ENCODE measurements at places on chromosomes 16 and 17. TPM values are rescaled to one million over a fixed set of nuclear protein-coding genes. Genes with fewer than 3 reads are reported as not detected.

DNA sequence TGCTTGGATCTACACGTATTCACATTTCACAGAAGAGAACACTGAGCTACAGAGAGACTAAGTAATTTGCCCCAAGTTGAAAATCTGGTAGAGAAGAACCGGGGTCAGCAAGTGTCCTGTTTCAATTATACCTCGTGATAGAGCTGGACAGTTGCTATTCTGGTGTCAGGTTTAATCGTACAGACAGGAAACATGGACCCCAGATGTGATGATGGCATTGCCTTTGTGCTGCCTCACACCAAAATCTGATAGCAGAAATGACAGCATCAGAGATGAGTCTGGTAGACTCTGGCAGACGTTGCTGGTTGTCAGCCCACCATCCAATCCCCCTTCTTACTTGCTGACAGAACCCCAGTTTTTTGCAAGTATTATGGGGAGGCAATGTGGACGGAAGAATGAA lies 112.1 kb upstream of the FOXF1 start:
- H3K4me1 ChIP-seq = no peaks in the 10 kb centered on the region
- H3K4me3 ChIP-seq = no peak overlapping the region
- no peaks in the 10 kb centered on the region for H3K27me3 ChIP-seq
- DNase-seq = no peak
- H3K36me3 ChIP-seq = no peaks in the 10 kb centered on the region

- H3K27me3 ChIP-seq = no peaks in the 10 kb centered on the region
- no peaks in the 10 kb centered on the region for H3K36me3 ChIP-seq
- H3K4me3 ChIP-seq = no peak overlapping the region
- DNase-seq = no peak
- no peak overlapping the region for H3K27ac ChIP-seq
Observed at GRCh38 chr17:77649717-77650211, 308.7 kb upstream of the TNRC6C start.

DNA sequence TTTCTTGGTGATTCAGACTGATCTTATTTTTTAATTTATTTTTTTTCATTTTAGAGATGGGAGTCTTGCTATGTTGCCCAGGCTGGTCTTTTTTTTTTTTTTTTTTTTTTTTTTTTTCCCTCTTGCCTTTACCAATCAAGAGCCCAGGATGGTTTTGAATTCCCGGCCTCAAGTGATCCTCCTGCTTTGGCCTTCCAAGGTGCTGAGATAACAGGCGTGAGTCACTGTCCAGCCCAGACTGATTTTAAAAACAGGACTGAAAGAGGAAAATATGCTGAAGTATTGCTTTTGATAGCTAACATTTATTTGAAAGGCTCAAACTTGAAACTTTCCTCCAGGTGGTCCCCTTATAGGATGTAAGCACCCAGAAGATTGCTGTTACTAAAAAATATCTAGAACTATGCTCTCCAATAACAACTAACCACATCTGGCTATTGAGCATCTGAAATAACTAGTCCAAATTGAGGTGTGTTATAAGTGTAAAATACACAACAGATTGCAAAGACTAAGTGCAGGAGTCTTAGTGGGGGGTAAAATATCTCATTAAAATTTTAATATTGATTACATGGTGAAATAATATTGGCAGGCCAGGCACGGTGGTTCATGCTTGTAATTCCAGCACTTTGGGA lies 15.8 kb upstream of the BRIP1 start:
- no peaks in the 10 kb centered on the region for H3K4me1 ChIP-seq
- no peak overlapping the region for H3K4me3 ChIP-seq
- H3K36me3 ChIP-seq = peaks cover 63% of the 10 kb centered on the region
- H3K27me3 ChIP-seq = no peaks in the 10 kb centered on the region
- no peak overlapping the region for H3K27ac ChIP-seq
- DNase-seq = no peak

DNA sequence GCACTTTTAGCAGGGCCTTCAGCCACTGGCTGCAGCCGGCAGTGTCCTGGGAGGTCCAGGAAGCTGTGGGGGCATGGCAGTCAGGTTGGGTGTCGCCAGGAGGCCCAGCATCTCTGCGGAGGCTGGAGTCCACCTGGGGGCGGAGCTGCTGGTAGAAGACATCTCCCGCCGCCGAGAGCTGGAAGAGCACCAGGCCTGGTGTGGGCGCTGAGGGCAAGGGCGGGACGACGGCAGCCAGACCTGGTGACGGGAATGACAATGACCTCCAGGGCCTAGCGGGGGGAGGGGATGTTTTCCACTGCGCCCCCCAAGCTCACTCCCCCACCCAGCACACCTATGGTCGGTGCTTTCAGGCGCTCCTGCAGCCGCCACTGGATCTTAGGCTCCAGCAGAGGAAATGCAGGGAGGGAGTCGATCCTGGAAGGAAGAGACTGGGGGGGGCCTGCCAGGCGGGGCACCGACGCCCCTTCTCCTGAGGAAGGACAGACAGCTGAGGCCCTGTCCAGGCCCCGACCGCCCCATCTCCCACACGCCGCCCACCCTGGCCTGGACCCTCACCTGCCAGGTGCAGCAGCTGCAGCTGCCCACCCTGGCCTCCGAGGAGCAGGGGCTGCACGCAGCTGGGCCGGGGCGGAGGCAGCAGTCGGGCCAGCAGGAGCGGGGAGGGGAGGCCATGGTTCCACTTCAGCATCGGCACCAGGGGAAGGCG lies 7.1 kb downstream of the TAF1C start:
- no peak for DNase-seq
- no peaks in the 10 kb centered on the region for H3K27me3 ChIP-seq
- peaks cover 61% of the 10 kb centered on the region for H3K36me3 ChIP-seq
- H3K4me1 ChIP-seq = peaks cover 2% of the 10 kb centered on the region

Gene RAB11FIP4
- total RNA-seq = 87.3 TPM

Data from CD4-positive, alpha-beta T cell (primary cell).